ENCODE measurements at places on chromosomes 5 and 9. TPM values are rescaled to one million over a fixed set of nuclear protein-coding genes. Genes with fewer than 3 reads are reported as not detected.

- no peaks in the 10 kb centered on the region for H3K36me3 ChIP-seq
- no peak overlapping the region for H3K4me3 ChIP-seq
- no peak overlapping the region for H3K27ac ChIP-seq
- peaks cover 19% of the 10 kb centered on the region for H3K4me1 ChIP-seq
- no peaks in the 10 kb centered on the region for H3K27me3 ChIP-seq
Observed at GRCh38 chr9:107046692-107047091, 183.7 kb downstream of the ZNF462 start.

DNA sequence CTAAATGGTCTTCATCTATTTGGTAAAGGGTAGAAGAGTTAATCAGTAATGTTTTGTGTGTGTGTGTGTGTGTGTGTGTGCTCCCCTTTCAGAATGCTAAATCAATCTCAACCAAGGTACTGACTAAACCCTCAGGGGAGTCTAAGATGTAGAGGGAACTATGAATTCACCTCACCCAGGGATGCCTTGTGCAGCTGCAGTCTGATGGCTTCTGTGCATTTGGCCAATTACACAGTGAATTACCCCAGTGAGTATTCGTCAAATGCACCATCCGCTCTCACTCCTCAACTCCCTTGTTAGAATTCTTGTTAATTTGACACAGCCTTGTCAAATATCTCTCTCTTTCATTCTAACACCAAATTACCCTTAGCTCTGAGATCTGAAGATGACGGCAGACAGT is 234.6 kb downstream of the GABRB2 start:
- DNase-seq: no peak
- H3K27ac ChIP-seq: no peak overlapping the region
- H3K27me3 ChIP-seq: no peaks in the 10 kb centered on the region
- no peak overlapping the region for H3K4me3 ChIP-seq

DNA sequence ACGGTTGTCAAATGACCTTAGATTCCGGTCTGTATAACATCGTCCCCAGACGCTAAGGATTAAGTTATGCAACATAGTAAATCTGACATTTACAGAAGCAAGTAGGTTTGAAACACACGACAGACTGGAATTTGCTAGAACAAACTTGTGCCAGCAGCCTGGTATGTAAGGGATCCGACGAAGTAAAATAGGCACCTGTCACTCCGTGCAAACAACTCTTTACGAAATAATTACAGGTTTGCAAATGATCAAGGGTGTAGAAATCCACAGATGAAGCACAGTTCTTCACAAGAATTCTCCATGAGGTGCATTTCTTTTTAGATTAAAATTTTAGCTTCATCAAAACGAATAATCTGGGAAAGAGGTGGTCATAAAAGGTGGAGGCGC is 508 bp downstream of the MOCS2 start:
- DNase-seq: no peak
- H3K4me3 ChIP-seq: peak overlapping the region; percentile 74
- peak overlapping the region; percentile 71 for H3K27ac ChIP-seq
- H3K36me3 ChIP-seq: peaks cover 13% of the 10 kb centered on the region

GRCh38 chr5:160213537-160213936 is 15.8 kb upstream of the FABP6 start:
- DNase-seq: no peak
- no peaks in the 10 kb centered on the region for H3K36me3 ChIP-seq
- no peaks in the 10 kb centered on the region for H3K27me3 ChIP-seq
- H3K4me3 ChIP-seq: no peak overlapping the region
- H3K4me1 ChIP-seq: no peaks in the 10 kb centered on the region
- no peak overlapping the region for H3K27ac ChIP-seq

ANKRD34B gene
- total RNA-seq: not detected

DNA sequence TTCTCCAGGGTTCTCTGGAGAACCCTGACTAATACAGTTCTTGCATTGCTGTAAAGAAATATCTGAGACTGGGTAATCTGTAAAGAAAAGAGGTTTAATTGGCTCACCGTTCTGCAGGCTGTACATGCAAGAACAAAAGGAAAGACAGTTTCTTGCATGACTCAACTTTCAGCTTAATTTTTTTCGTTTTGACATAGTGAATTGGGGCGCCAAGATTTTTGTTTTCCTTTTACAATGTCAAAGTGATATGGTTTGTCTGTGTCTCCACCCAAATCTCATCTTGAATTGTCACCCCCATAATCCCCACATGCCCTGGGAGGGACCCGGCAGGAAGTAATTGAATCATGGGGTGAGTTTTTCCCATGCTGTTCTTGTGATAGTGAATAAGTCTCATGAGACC is 11.8 kb upstream of the CRHBP start:
- no peak overlapping the region for H3K4me3 ChIP-seq
- no peak for DNase-seq
- H3K27me3 ChIP-seq: no peaks in the 10 kb centered on the region
- no peak overlapping the region for H3K27ac ChIP-seq
- H3K4me1 ChIP-seq: no peaks in the 10 kb centered on the region
- H3K36me3 ChIP-seq: no peaks in the 10 kb centered on the region

DNA sequence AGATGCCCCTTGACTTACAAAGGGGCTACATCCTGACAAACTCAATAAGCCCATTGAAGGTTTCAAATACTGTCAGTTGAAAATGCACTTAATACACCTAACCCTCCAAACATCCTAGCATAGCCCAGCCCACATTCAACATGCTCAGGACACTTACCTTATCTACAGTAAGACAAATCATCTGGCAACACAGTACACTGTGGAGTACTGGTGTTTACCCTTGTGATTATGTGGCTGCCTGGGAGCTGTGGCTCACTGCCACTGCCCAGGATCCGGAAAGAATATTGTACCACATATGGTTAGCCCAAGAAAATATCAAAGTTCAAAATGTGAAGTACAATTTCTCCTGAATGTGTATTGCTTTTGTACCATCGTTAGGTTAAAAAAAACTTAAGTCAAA is 562.2 kb downstream of the HTR1A start:
- DNase-seq: no peak
- no peaks in the 10 kb centered on the region for H3K4me1 ChIP-seq
- H3K4me3 ChIP-seq: no peak overlapping the region

DNA sequence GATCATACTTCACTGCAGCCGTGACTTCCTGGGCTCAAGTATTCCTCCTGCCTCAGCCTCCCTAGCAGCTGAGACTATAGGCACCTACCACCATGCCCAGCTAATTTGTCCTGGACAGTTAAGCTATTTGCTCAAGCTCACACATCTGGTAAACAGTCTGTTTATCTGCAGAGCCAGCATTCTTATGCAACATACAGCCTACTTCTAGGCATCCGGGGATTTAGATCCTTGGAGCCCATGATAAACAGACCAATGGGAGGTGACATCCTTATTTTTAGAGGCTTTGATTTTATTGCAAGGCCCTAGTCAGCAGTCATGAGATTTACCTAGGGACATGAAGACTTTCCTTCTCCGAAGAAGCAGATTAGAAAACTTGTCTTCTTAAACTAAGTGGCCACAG is 21.0 kb downstream of the ATOX1 start:
- no peak overlapping the region for H3K4me3 ChIP-seq
- H3K27me3 ChIP-seq: no peaks in the 10 kb centered on the region
- H3K36me3 ChIP-seq: peaks cover 8% of the 10 kb centered on the region
- H3K27ac ChIP-seq: no peak overlapping the region
- H3K4me1 ChIP-seq: peaks cover 6% of the 10 kb centered on the region
- no peak for DNase-seq

GRCh38 chr5:66553368-66553912 is 42.8 kb upstream of the MAST4 start:
- no peak overlapping the region for H3K4me3 ChIP-seq
- peak overlapping the region; percentile 1 for H3K27ac ChIP-seq
- H3K36me3 ChIP-seq: no peaks in the 10 kb centered on the region
- peaks cover 28% of the 10 kb centered on the region for H3K4me1 ChIP-seq
- DNase-seq: no peak

DNA sequence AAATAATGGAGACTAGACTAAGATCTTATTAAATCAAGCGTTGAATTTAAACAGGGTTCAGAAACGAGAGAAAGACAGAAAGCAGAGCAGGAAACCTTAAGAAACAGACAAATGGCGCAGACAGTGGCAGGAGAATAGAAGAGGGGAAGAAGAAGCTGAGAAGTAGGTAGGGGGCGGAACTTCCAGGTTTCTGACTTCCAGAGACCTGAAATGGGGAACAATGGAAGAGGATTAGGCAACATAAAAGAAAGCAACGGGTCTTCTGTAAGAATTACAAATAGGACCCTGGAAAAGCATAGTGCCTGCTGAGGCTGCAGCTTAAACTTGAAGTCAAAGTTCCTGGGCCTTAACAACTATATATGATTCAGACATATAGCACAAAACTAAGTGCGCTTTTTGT is 101.7 kb downstream of the BNC2 start:
- no peaks in the 10 kb centered on the region for H3K36me3 ChIP-seq
- no peaks in the 10 kb centered on the region for H3K27me3 ChIP-seq
- no peaks in the 10 kb centered on the region for H3K4me1 ChIP-seq
- no peak for DNase-seq

DNA sequence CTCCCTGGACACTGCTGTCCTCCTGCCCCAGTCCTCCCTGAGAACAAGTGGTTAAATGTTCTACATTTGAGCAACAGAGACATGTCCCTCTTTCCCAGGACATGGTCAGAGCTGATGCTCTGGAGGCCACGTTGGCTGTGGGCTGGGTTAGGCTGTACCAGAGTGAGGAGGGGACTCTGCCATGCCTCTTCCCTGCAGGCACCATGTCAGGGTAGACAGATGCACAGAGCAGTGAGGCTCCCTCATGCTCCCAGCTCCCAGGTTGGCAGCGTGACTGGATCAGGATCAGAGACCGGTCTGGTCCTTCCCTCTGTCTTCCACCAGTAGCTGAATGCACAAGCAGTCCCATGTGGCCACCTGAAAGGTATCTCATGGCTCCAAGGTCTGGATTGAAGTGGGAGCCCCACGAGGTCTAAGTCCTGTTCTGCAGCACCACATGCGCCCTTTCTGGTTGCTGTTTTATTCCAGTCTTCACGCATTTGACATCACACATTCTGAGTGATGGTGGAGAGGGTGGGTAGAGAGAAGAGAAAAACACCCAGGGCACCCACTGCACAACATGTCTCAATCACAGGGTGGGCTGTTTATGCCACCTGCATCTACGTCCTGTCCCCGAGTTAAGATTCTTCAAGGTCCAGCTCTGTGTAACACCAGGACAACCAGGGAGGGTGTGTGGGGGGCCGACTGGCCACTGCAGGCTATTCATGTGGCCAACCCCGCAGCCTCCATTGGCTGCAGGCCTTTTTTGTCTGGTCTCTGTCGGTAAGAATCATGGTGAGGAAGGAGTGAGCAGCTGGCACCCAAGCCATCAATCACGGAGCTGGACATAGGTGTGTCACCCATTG is 204.9 kb downstream of the FANCC start:
- DNase-seq: no peak
- no peaks in the 10 kb centered on the region for H3K4me1 ChIP-seq
- no peak overlapping the region for H3K4me3 ChIP-seq
- no peaks in the 10 kb centered on the region for H3K36me3 ChIP-seq
- H3K27ac ChIP-seq: no peak overlapping the region

DNA sequence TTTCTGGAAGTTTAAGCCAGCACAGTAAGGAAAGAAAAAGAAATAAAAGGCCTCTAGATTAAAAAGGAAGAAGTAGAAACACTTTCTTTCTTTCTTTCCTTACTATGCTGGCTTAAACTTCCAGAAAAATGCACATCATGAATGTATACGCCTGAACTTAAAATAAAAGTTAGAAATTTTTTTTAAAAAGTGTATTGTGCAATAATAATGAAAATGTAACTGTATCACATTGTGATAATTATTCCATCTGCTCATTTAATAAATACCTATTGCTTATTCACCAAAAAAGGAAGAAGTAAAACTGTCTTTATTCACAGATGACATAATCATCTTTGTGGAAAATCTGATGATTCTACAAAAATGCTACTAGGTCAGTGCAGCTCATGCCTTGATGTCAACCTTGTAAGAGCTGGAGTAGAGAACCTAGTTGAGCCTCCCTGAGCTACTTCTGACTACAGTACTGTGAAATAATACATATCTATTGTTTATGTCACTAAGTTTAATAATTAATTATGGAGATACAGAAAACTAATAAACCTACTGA is 49.4 kb downstream of the MCTP1 start:
- no peaks in the 10 kb centered on the region for H3K27me3 ChIP-seq
- H3K4me1 ChIP-seq: no peaks in the 10 kb centered on the region
- no peaks in the 10 kb centered on the region for H3K36me3 ChIP-seq
- no peak for DNase-seq
- no peak overlapping the region for H3K4me3 ChIP-seq

ZNF483 gene
- 3.0 TPM for total RNA-seq

DNA sequence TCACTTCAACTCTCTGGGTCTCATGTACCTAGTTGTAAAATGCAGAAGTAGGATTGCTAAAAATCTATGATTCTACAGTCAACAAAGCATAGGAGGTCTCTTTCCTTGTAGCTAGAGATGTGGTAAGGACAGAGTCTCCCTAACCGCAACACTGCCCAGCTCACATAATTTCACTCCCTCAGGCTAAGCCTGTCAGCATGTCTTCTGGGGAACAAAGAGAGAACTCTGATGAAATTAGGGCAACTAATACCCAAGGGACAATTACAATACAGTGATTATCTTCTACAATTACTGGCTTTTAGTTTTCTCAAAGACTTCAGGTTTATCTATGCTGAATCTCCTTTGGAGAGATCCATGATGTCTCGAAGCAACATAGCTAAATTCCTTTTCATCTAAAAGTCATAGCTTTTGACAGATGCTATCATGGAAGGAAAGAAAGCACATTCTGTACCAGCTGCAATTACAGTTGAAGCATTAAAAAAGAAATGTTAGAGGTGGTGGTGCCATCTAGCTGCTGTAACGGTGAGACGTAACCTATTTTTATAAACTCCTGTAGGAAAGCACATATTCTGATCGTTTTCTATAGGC is 141.1 kb upstream of the TARS1 start:
- peak; percentile 16 for DNase-seq
- no peak overlapping the region for H3K27ac ChIP-seq
- H3K4me1 ChIP-seq: peaks cover 16% of the 10 kb centered on the region
- H3K27me3 ChIP-seq: no peaks in the 10 kb centered on the region
- no peak overlapping the region for H3K4me3 ChIP-seq

GABRA1 gene
- not detected for total RNA-seq

DNA sequence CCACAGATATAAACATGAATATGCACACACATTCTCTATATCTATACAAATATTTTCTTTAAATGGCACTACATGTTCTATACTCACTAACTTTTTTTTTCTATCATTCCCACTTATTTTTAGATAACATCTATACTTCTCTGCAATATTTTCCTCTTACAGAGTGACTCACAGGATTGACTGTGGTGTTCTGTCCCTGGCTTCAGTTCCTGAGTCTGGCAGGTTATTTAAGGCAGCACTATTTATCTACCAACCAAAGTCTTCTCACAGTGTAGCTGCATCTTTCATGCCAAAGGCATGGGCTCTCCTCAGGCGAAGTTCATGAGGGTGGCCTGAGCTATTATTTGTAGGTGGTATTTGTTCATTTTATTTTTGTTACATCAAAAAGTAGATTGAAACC is 409.0 kb downstream of the PRR16 start:
- no peak overlapping the region for H3K27ac ChIP-seq
- H3K4me3 ChIP-seq: no peak overlapping the region
- H3K4me1 ChIP-seq: no peaks in the 10 kb centered on the region

GRCh38 chr9:643966-644365 is 197.5 kb upstream of the DMRT1 start:
- DNase-seq: no peak
- no peaks in the 10 kb centered on the region for H3K36me3 ChIP-seq
- H3K27me3 ChIP-seq: no peaks in the 10 kb centered on the region
- no peak overlapping the region for H3K4me3 ChIP-seq
- no peak overlapping the region for H3K27ac ChIP-seq
- H3K4me1 ChIP-seq: no peaks in the 10 kb centered on the region

TNC gene
- not detected for total RNA-seq

Data from B cell (primary cell).